Caco-2 (cell line): ENCODE measurements at places on chromosomes 12 and 14. TPM values are rescaled to one million over a fixed set of nuclear protein-coding genes. Genes with fewer than 3 reads are reported as not detected.

Gene VAMP1
- total RNA-seq: 8.4 and 9.7 TPM in 2 replicates

Gene EIF2S3B
- total RNA-seq: 0.73 and 1.1 TPM in 2 replicates

Gene XRCC3
- total RNA-seq: 39.5 and 44.0 TPM in 2 replicates

Gene TCL1A
- not detected in 2 replicates for total RNA-seq

Gene KRT3
- not detected in 2 replicates for total RNA-seq

Gene NKX2-1
- total RNA-seq: 0.66 and 1.5 TPM in 2 replicates

Gene PRKCH
- 17.8 and 18.3 TPM in 2 replicates for total RNA-seq

Gene FOXA1
- 271 and 291 TPM in 2 replicates for total RNA-seq

Gene BRAP
- 24.4 and 24.6 TPM in 2 replicates for total RNA-seq

Gene CEBPE
- total RNA-seq: not detected in 2 replicates

Gene CINP
- total RNA-seq: 38.9 and 41.5 TPM in 2 replicates

Gene KLRK1
- 0.18 and 0.28 TPM in 2 replicates for total RNA-seq
